ENCODE measurements at places on chromosomes 7 and 10. TPM values are rescaled to one million over a fixed set of nuclear protein-coding genes. Genes with fewer than 3 reads are reported as not detected.

GRCh38 chr7:25886387-25887240, 265.4 kb upstream of the NFE2L3 start:
- H3K36me3 ChIP-seq, result no peaks in the 10 kb centered on the region
- no peaks in the 10 kb centered on the region for H3K4me1 ChIP-seq
- H3K4me3 ChIP-seq, result no peak overlapping the region
- H3K27me3 ChIP-seq, result peaks cover 34% of the 10 kb centered on the region
- H3K27ac ChIP-seq, result no peak overlapping the region

GRCh38 chr10:12590675-12591659, 241.6 kb downstream of the CAMK1D start:
- DNase-seq, result no peak
- no peak overlapping the region for H3K27ac ChIP-seq
- H3K27me3 ChIP-seq, result no peaks in the 10 kb centered on the region
- no peaks in the 10 kb centered on the region for H3K36me3 ChIP-seq
- H3K4me1 ChIP-seq, result peaks cover 2% of the 10 kb centered on the region
- H3K4me3 ChIP-seq, result no peak overlapping the region

GRCh38 chr7:106216517-106216922, 68.3 kb downstream of the NAMPT start:
- H3K4me1 ChIP-seq, result peaks cover 17% of the 10 kb centered on the region
- no peaks in the 10 kb centered on the region for H3K27me3 ChIP-seq
- H3K36me3 ChIP-seq, result no peaks in the 10 kb centered on the region

GRCh38 chr7:45258533-45259226, 101.1 kb downstream of the RAMP3 start:
- no peak overlapping the region for H3K27ac ChIP-seq
- H3K36me3 ChIP-seq, result no peaks in the 10 kb centered on the region
- DNase-seq, result peak; percentile 69
- no peaks in the 10 kb centered on the region for H3K4me1 ChIP-seq
- no peak overlapping the region for H3K4me3 ChIP-seq

DNA sequence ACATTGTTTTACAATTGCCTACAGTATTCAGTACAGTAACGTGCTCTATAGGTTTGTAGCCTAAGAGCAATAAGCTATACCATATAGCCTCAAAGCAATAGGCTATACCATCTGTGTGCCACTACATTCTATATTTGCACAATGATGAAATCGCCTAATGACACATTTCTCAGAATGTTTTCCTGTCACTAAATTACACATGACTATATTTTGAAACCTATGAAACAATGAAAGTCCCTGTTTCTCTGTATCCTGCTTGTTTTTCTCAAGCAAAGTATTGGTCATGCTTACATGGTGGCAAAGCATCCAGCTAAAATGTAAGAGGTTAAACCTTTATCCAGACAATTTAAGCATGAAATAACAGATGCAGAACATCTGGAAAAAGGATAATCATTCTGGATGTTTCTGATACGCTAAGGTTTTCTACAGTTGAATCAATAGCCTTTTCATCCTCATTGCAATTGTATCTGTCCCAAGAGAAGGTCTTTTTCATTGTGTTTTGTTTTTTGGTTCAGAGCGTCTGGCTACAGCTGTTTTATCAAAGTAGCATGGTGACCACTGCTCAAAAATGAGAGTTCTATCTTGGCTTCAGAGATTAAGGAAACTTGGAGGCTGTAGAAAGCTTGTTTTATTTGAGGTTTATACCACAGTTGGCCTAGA, 81.7 kb downstream of the CSTF2T start:
- no peak overlapping the region for H3K4me3 ChIP-seq
- no peaks in the 10 kb centered on the region for H3K4me1 ChIP-seq
- DNase-seq, result no peak
- no peaks in the 10 kb centered on the region for H3K27me3 ChIP-seq
- H3K27ac ChIP-seq, result no peak overlapping the region

DNA sequence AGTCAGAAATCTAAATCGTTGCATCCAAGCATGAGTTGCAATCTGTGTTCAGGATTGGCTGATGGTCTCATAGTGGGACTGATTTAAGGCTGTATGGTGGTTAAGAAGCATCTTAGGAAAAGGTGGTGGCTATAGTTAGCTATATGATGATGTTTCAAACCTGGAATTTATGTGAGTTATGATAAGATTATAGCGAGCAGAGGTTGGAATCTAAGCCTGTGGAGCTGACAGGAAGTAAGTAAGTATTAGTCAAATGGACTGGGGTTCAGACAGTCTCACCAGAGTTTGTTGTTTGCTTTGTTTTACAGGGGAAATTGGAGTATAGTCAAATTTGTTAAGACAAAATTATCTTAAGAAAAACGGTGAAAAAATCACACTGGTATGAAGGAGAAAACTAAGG, 56.7 kb downstream of the ANKRD7 start:
- no peaks in the 10 kb centered on the region for H3K36me3 ChIP-seq
- no peak for DNase-seq
- no peaks in the 10 kb centered on the region for H3K4me1 ChIP-seq
- H3K4me3 ChIP-seq, result no peak overlapping the region

The NUTM2E gene
- not detected for total RNA-seq

The FAM25G gene
- total RNA-seq, result not detected

The RBM20 gene
- total RNA-seq, result not detected

The EFCAB10 gene
- not detected for total RNA-seq

All from osteoblast (primary cell).